MV-4-11 (cell line): ENCODE measurements at places on chromosomes 7 and 10.

DNA sequence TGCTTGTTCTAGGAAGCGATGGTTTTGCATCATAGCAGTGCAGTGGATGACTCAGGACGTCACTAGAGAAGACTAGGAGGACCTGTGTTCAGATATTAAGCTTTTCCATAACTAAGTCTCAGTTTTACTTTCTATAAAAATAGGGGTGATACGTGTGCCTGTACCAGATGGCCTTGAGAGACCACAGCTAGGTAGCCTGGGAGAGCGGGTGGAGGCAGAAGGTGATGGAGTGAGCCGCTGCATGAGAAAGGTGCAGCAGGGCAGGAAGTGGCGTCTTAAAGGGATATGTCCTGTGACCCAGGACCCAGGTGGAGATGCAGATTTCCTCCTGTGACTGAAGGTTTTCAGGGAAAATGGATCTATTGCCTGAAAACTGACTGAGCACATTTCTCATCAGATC is 304.9 kb downstream of the CDC14C start:
- no peak for DNase-seq

GRCh38 chr10:127577376-127578258 is 28.5 kb downstream of the NPS start:
- peak; percentile 4 for DNase-seq

GRCh38 chr10:35210961-35211360 is 84.3 kb downstream of the CREM start:
- no peak for DNase-seq

DNA sequence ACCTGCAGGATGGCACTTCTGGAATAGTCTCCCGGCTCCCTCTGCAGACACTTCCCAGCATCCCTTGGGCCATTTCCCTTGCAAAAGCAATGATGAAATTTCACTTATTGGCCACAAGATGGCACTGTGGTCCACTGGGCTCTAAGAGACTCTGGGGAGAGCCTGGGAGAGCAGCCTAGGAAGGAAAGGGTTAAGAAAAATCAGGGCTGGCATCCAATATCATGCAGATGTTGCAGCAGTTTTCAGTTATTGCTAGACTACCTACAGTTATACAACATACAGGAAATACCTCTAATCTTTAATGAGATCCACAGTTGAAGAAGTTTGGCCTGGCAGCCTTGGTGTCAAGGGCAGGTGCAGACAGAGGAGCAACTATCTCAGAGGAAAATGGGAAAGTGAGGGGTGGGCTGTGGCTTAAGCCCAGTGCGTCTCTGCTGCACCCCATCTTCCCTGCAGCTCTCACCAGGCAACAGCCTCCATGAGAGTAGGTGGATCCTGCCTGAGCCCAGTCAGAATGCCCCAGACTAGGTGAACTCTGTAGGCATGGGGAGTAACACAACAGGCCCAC is 100.2 kb upstream of the PRSS58 start:
- DNase-seq, result peak; percentile 55

GRCh38 chr10:123637326-123637880 is 28.8 kb upstream of the GPR26 start:
- peak; percentile 46 for DNase-seq

DNA sequence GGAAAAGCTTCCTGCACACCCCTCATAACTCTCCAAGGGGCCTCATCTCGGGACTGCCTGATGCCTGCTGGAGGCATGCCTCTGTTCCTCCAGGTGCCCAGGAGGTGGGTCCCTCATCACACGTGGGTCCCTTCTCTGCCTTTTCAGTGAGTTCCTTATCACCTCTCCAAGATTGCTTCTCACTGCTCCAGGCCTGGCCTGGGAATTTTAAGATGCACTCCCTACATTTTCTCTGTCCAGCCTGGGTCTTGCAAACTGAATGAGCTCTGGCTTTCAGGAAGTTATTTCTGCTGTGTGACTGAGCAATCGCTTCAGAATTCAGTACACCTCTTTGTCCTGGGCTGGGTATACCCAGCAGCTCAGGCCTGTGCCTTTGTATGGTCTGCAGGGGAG is 43.8 kb downstream of the LRRC18 start:
- DNase-seq, result no peak

- peak; percentile 39 for DNase-seq
Observed at GRCh38 chr7:99499371-99499720, 735 bp downstream of the ZNF394 start.

- DNase-seq, result no peak
Observed at GRCh38 chr10:92290076-92290836, 622 bp downstream of the CPEB3 start.

DNA sequence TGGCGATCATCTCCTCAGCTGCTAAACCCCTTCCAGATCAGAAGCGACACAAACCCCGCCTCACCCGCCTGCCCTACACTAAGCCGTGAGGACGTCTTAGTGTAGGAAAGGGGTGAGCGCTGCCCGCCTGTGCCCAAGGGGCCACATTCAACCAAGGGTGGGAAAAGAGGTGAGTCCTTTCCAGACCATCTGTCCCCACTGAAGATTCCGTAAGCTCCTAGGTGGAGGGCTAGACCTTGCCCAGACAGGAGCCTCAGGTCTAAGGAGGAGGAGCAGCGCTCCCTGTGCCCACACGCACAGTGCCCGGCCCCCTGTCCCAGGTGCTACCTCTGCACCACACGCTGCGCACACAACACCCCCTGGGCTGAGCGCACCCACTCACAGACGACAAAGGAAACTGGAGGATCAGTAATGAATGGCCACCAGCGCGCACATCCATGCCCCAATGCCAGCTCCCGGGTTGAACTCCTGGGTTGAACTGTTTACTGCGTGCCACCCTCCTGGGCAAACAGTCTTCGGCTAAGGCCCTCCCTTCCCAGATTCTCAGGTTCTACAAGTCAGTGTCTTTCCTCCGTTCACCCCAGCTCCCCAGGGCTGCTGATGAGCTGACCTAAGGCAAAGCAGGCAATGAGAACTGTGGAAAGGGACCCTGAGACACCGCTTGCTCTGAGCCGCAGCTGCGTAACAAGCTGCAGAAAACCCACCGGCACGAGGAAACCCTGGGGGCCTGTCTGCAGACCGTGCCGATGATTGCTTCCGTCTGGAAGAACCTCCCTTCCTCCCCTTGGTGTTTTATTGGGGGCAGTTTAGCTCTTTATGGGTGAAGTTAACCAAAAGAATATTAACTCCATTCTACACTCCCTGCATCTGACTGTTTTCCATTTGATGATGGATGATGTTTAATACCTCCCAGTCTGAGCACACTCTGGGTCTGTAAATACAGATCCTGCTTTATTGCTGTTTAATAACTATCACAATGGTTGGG is 185.9 kb downstream of the MAD1L1 start:
- no peak for DNase-seq

GRCh38 chr7:1883031-1883761 is 213.1 kb downstream of the ELFN1 start:
- DNase-seq, result peak; percentile 96

DNA sequence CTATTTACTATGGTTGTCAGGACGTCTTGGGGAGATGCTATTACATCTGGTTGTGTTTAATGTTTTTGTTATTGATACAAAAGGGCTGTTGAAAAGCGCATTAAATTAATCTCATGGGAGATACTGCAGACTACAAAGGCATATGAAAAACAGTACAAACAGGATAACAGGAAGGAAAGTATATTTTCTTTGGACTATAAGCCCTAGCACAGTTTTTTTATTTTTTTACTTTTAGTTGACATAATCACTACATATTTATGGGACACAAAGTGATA is 341.3 kb downstream of the ARL4A start:
- no peak for DNase-seq

- DNase-seq, result no peak
Observed at GRCh38 chr10:44804661-44805060, 106.5 kb upstream of the TMEM72 start.

DNA sequence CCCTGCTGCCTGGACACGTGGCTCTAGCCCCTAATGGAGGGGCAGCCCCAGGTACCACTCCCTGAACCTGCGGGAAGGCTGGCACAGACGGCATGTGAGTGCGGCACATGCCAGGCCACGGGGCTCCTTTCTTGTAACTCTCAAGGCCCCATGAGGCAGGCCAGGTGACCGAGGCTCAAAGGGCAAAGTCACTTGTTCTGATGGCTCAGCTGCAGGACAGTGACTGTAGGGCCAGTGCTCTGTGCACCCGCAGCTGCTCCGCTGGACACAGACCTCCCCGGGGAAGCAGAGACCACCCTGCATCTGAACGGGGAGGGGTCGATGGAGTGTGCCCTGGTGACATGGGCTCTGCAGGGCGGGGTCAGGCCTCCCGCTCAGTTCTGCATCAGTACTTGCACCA is 55.3 kb downstream of the PTPRE start:
- no peak for DNase-seq

- no peak for DNase-seq
Observed at GRCh38 chr7:38703093-38703492, 71.9 kb upstream of the AMPH start.

- DNase-seq, result no peak
Observed at GRCh38 chr10:4359003-4359402, 467.0 kb upstream of the AKR1E2 start.

GRCh38 chr10:72690071-72690755 is 1.7 kb upstream of the MCU start:
- peak; percentile 5 for DNase-seq

GRCh38 chr7:29483219-29484104 is 80.2 kb upstream of the PRR15 start:
- DNase-seq, result no peak

DNA sequence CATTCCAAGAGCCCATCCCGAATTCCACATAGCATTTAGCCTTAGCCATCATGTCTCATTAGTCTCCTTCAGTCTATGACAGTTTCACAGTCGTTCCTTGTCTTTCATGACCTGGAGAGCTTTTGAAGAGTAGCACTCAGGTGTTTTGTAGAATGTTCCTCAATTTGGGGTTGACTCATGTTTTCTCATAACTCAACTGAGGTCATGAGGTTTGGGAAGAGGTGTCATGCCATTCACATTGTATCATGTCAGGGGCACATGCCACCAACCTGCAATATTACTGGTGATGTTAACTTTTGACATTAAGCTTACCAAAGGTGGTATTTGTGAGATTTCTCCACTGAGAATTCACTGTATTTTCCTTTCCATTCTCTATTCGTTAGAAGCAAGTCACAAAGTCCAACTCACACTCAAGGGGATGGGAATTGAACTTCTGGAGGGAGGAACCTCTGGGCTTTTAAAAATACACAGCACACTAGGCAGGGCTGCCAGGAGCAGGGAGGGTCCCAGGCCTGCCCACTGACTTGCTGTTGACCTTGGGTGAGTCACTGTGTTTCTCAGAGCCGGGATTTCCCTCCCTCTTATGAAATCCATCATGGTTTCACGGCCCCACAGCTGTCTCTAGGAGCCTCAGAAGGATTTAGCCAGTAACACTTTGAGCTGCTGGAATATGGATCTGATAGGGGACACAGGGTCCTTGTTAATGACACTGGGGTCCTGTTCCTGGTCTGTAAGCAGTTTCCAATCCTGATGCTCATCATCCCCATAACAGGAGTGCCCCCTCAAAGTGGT is 74.4 kb upstream of the TCF7L2 start:
- peak; percentile 80 for DNase-seq

DNA sequence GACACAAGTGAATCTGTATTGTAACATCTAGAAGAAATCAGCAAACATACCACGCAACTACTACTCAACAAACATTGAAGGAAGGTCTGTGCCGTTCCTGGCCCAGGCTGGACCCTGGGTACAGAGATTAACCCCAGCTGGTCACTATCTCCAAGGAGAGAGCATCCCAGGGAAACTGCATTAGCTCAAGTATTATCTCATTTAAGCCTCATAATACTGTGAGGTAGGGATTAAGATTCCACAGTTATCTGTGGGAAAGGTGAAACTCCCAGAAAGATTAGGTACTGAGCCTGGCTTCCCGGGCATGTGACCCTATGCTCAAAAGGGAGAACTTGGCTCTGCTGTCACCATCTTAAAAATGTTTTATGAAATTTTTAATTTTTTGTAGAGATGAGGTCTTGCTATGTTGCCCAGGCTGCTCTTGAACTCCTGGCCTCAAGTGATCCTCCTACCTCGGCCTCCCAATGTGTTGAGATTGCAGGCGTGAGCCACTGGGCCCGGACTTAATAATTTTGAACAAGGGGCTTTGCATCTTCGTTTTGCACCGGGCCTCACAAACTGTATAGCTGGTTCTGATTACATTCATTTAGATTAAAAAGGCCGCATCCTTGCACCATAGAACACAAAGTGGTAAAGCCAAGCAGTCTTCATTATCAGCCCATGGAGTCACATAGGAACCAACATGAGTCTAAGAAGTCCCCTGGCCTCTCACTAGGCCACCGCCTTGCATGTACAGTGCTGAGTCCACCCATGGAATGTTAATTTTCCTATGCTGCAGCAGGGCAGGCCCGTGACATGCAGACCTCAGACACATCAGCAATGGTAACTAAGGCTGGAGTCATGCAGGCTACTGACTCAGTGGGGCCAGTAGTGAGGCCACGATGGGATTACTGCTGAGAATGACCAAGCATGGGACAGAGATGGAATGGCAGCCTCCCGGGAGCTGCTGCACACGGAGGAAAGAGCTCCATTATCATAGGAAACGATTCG is 5.5 kb upstream of the CTBP2 start:
- no peak for DNase-seq

DNA sequence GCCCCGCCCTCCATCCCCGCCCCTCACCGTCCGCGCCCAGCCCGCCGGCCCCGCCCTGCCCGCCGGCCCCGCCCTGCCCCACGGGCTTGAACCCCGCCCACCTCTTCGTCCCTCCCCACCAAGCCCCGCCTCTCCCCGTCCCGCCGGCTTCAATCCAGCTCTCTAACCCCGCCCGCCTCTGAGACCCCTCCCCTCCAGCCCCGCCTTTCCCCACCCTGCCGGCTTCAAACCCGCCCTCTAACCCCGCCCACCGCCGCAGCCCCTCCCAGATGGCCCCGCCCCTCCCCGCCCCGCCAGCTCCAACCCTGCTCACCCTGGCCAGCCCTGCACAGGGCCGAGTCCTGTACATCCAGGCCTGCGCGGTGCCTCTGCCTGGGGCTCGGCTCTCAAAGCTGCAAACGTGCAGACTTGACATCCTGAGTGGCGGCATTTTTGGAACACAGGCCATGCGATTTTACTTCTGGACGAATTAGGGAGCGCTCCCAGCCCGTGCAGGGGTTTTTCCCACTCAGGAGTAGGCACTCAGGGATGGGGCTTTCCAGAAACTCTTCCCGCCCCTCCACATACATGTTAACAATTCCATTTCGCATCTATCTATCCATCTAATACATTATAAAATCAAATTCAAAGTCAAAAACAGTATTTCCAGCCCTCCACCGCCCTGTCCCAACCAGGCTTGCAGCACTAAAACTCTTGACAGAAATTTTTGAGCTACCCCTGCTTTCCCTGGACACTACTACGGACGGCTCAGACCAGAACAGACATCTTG is 477 bp upstream of the NMT2 start:
- DNase-seq, result peak; percentile 63

GRCh38 chr7:12481722-12482121 is 78.1 kb upstream of the VWDE start:
- no peak for DNase-seq

DNA sequence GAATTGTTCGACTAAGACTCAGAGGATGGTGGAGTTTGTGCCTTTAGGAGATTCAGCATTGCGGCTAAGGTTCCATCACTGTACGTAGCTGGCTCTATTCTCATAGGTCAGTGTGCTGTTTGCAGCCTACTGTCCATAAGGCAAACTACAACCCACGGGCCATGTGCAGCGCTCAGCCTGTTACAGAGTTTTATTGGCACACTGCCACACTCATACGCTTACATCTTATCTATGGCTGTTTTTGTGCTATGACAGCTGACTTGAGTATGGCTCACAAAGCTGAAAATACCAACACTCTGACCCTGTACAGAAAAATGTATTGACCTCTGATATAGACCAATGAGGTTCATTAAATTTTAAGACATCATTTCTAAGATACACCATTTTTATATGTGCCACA is 114.5 kb downstream of the ARID5B start:
- DNase-seq, result no peak

- peak; percentile 12 for DNase-seq
Observed at GRCh38 chr7:66283003-66283920, 78.1 kb downstream of the TPST1 start.
